Central memory CD8-positive, alpha-beta T cell (primary cell): ENCODE measurements at places on chromosomes 2 and 18.

DNA sequence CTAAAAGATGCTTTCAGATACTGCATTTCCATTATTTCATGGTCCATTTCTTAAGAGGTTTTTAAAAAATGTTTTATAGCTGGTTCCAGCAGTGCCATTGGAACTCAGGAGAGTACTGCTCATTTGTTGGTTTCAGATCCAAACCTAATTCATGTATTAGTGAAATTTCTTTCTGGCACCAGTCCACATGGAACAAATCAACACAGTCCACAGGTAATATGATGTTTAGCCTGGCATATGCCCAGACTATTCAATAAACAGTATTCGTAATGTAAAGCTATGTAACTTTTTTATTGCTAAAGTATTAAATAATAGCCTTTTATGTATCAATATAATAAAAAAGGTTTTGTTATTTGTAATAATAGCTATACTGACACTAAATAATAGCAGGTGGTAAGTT, 134.5 kb downstream of the BIRC6 start:
- no peak for DNase-seq

DNA sequence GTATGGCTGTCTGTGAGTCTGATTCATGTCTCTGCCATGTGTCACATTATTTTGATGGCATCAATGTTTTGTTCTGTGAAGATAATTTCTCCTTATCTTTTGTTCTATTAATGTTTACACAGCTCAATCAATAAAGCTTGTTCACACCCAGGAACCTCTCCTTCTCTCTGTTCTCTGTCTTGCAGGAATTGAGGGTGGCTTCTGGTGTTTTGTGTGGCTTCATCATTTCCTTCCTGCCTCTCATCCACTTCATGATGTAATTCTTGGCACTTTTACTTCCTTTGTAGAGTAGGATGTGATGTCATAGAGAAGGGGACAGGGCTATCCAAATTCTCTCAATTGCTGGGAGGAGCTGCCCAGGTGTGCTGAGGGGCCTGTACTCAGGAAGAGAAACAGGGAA, 27.2 kb downstream of the ASXL3 start:
- DNase-seq: no peak

DNA sequence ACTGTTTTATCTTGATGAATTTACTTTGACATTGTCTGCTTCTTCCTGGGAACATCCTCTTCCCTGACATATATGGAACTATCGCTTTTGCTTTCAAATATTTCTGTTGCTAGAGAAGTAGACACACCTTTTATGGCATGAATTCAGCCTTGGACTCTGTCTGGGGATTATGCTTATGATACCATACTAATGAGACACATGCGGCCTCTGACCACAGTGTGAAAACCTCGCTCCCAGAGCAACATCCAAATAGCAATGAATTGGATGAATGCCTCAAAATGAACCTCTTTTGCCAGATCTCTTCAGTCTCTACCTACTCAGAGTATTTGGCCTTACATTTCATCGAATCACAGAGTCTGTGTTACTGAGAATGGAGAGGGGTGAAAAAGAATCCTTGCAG, 70.9 kb downstream of the PIEZO2 start:
- DNase-seq: no peak

DNA sequence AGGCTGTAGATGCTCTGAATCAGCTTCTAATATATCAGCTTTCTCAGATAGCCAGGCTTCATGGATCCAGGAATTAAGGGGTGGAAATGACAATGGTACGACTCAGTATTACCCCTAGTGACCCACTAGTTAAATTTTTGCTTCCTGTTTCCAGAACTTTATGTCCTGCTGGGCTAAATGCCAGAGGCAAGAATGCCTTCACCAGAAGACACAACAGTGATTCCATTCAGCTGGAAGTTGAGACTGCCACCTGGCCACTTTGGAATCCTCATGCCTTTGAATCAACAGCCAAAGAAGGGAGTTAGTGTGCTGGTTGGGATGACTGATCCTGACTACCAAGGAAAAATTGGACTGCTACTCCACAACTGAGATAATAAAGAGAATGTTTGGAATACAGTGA, 239.1 kb downstream of the ASXL3 start:
- DNase-seq: no peak

DNA sequence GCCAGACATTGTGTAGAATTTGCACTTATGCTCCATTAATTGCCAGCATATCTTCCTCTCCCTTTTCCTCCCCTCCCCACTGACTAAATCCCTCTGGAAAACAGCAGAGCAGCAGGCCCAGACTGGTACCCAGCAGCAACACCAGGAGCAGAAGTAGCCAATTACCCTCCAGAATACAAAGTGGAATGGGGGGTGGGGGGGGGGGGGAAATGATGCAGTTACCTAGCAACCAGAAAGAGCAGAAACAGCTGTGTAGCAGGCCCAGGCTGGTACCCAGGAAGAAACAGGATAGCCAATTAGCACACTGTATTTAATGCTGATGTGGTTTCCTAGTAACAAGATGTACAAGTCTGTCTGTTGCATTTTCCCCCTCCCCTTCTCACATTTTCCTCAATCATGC, 52.3 kb downstream of the KLF7 start:
- no peak for DNase-seq

DNA sequence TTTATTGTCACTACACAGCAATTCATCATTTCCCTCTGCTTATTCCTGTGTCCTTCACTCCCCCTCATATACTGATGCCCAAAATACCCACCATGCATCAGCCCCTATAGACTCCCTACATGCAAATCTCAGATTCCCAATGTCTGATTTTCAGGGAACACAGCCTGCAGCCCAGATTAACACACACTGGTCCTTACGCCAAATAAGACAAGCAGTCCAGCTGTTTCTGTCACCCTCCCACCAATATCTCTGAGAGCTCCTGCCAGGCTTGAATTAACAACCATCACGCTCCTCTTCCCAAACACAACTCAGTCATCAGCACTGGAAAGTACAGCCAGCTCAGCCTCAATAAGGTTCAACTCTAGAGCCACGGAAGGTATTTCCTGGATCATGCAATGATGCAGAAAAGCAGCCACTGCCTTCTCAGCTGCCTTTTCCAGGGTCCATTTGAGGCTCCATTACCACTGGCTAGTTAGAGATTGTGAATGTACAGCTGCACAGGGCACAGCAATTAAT, 39.0 kb upstream of the SLC35F5 start:
- DNase-seq: no peak

DNA sequence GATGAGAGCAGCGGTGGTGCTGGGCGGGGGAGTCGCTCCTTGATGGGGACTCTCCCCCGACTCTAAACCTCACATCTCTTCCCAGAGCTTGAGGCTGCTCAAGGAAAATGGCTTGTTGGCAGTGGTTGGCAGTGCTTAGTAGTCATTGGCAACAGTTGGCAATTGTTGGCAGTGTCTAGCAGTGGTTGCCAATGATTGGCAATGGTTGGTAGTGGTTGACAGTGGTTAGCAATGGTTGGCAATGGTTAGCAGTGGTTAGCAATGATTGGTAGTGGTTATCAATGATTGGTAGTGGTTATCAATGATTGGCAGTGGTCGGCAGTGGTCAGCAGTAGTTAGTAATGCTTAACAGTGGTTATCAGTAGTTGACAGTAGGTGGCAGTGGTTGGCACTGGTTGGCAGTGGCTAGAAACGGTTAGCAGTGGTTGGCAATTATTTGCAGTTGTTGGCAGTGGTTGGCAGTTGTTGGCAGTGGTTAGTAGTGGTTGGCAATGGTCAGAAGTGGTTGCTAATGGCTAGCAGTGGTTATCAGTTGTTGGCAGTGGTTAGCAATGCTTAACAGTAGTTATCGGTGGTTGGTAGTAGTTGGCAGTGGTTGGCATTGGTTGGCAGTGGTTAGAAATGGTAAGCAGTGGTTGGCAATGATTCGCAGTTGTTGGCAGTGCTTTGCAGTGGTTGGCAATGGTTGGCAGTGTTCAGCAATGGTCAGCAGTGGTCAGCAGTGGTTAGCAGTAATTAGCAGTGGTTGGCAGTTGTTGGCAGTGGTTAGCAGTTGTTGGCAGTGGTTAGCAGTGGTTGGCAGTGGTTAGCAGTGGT, 85.4 kb upstream of the OTOS start:
- no peak for DNase-seq

DNA sequence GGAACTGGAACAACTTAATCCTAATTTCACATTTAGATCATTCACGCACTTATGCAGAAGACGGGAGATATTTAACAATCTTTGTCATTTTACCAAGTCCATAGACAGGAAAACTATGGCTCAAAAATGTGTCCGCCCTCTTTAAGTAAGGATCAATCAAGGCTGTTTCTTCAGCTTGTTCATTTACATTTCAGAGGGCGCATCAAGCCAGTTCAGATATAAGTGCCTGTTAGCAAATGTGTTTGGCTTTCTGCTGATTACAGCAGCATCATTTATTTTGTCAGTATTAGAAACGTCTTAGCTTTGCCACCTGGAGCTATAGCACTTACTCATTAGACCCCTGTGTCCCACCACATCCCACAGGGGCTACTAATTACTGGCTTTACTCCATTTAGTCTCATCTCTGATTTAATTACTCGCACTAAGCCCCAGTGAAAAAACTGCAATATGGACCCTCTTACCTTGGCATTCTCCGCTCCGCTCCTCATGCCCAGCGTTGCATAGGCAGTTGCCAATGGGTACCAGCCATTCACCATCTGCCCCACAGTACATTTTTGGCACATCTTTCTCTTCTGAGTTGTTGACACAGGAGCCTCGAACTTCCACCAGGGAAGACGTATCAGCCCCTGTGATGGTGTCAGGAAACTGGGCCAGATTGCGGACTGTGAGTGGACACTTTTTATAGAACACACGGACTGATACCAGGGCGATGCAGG, 8.7 kb downstream of the EPHA4 start:
- no peak for DNase-seq

DNA sequence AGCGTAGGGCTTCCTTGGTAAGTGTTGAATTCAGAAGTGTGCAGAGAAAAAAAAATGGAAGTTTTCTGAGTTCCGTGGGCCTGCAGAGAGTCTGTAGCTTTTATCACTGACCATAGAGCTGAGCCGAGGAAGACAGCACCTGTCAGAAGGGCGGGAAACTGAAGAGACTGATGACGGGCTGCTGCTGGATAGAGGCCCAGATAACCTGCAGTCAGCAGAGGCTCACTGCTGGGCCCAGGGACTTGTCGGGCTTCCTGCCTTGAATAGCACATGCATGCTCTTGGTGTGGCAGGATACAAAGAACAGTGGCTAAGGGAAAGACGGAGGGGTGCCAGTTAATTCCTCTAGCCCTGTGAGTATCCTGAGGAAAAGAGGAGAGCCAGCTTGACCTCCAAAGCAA, 166.4 kb downstream of the MGAT5 start:
- DNase-seq: no peak

DNA sequence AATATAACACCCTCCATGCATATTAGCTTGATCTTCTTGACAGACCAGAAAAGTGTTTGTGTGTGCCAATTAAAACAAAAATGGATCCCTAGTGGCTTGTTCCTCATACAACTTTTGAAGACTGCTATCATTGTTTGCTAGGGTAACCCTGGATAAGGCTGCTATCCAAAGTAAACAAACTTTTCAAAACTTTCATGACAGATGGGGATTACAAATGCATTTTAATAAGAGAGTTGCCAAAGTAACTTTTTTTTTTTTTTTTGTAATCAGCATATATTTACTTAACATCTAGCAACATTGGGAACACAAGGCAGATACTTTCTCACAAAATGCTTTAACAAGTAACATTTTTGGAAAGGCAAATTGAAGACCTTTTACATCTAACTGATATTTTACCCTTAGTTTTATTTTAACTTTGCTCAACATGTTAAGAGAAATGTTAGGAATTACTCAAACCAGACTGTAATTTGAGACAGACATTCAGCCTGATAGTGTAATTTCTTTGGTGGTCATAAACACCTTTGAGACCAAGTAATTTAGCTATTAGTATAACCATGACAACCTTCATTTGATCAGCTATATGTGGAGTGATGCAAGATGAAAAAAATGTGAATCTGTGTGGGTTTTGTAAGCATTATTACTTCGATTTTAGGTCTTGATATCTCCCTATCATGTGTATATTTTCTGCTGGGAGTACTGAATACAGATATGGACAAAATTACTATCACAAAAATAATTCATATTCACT, 300.9 kb downstream of the ARHGAP15 start:
- no peak for DNase-seq

DNA sequence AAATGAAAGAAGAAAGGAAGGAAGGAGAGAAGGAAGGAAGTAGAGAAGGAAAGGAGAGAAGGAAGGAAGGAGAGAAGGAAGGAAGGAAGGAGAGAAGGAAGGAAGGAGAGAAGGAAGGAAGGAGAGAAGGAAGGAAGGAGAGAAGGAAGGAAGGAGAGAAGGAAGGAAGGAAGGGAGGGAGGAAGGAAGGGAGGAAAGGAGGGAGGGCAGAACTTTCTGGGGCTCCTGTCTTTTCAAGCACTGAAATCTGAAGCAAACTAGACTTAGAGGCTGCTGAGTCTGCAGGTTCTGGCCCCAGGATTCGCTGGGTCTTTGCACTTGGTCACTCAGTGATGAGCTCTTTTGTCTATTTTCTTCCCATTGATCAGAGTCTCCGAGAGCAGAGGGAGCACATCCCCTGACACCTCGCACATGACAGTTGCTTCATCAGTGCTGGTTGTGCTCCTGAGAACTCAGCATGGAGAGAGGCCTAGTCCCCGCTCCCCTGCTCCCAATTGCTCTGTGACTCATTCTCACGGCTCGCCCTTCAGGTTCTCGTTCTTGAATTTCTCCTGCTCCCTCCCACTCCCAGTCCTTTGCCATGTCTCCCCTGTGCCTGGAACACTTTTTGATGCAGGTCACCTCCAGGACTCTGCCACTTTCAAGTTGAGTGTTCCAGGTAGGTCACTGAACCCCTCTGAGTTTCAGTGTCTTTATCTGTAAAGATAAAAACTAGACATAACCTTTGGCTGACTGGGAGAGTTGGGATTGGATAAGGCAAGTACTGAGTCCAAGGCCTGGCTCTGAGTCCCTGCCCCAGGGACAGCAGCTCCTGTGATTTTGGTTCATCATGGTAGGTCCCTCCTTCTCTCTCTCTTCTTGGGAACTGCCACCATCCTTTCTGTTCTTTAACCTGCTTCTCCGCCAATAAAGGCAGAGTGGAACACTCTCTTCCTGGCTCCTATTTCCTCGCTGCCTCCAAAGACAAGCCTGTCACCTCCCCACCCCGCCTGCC, 55.2 kb downstream of the TNP1 start:
- no peak for DNase-seq

- DNase-seq: no peak
These were observed 111.5 kb upstream of the SH3BP4 start for GRCh38 chr2:234840336-234840735.

DNA sequence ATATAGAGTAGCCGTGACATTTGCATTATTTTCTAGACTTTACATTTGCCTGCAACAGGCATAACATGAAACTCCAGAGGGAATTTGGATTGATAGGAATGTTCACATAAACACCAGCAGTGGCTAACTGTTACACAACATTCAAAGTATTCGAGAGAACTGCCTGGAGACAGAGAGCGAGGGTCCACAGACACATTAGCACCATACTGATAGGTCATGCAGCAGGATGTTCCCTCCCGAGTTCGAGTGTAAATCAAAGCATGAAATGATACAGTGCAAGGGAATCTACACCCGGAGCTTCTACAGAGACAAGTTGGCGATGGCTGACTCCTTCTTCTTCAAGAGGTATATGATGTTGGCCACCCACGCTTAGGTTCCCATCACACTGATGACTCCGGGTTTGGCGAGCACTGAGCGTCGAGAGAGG, 89.5 kb downstream of the COL6A3 start:
- DNase-seq: no peak
